ENCODE measurements at places on chromosomes 2 and 18.

DNA sequence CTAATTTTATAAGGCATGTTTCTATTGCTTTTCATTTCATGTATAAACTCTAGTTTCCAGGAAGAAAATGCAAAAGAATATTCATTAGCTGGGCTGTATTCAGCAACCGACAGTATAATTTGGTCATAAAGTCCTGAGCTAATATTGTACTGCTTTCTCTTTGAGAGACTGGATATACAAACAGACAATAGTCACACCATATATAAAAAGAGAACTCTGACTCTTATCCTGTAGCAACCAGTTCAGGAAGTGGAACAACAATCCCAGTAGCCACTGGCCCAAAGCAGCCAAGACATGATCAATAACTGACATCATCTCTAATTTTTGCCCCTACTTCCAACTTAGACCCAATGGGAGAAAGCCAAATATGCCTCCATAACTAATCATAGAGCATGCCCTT lies 160.8 kb downstream of the FSIP2 start:
- no peak for DNase-seq

- no peak for DNase-seq
Observed at GRCh38 chr2:2825516-2826208, 494.6 kb upstream of the MYT1L start.

DNA sequence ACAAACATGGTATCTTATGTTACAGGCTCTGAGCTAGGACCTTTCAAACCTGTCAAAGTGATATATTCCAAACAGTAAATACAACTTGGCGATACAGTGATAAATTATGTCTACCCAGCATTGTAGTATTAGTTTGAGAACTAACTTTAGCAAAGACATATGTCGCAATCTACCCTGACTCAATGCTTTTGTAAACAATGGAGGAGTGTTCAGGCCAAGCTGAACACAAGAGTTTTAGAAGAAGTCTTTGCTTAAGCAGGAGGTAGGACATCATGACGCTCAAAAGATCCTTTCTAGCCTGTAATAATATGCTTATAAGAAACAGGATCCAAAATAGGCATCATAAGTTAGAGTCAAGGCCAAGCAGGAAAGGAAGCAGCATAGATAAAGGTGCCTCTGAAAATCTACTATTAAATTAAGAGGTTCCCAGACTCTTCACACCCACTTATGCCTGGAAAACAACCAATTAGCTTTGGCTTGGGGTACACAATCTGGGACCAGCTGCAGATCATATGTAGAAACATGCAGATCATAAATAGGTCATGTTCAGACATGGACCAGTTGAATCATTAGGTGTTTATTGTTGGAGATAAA lies 132.5 kb downstream of the CSRNP3 start:
- peak; percentile 78 for DNase-seq

- DNase-seq = no peak
Observed at GRCh38 chr18:484749-485464, 15.6 kb downstream of the COLEC12 start.

DNA sequence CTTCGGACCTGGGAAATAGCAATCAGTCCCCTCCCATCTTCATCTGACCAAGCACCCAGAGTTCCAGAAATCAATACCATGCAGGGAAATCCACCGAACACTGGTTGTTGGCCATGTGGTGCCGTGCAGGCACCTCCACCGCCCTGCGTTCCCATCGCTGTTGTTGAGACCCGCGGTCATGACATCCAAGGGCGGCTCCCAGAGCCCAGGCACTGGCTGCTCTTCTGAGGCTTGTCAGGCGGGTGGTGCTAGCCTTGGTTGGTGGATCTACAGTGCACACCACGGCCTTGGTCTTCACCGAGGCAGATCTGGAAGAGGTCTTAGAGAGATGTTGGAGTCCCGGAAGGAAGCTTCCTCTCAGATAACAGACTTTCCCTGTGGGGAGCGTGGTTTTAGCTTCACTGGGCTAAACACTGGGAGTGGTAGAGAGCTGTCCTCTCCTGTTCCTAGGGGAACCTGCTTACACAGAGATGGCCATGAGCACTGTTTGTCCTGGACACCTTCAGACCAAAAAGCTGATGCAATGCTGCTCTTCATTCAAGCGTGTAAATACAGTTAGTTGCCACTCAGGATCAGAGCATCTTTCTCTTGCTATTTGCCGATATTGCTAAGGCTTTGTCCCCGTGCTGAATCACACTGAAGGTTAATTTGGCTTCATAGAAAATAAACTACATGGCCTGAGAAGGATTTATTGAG lies 58.3 kb downstream of the SMIM21 start:
- no peak for DNase-seq

GRCh38 chr2:178871536-178871935 lies 64.3 kb upstream of the TTN start:
- DNase-seq = no peak

GRCh38 chr2:220163486-220163885 lies 536.1 kb downstream of the SLC4A3 start:
- no peak for DNase-seq

- no peak for DNase-seq
Observed at GRCh38 chr2:15940661-15941480, 521 bp downstream of the MYCN start.

- DNase-seq = no peak
Observed at GRCh38 chr18:64270121-64270520, 121.2 kb upstream of the LINC00305 start.

- no peak for DNase-seq
Observed at GRCh38 chr2:161709428-161709827, 85.2 kb downstream of the SLC4A10 start.

DNA sequence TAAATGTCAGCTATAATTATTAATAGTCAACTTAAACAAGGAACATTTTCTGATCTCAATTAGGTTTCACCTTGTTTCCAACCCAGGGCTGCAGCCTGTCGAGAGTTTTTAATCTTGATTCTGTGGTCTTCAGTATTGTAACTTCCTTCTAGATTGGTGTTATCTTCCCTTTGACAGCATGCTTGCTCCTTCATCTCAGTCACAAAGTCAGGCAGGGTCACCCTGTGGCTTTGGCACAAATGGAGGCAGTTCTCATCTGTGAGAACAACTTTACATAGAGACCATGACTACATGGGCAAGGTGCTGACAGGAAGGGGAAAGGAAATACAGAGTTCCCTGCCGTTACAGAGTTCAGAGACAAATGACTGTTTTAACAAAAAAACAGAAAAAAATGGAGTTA lies 50.5 kb downstream of the HNRNPLL start:
- DNase-seq = no peak

GRCh38 chr2:180001726-180002125 lies 5.4 kb downstream of the CWC22 start:
- DNase-seq = no peak

DNA sequence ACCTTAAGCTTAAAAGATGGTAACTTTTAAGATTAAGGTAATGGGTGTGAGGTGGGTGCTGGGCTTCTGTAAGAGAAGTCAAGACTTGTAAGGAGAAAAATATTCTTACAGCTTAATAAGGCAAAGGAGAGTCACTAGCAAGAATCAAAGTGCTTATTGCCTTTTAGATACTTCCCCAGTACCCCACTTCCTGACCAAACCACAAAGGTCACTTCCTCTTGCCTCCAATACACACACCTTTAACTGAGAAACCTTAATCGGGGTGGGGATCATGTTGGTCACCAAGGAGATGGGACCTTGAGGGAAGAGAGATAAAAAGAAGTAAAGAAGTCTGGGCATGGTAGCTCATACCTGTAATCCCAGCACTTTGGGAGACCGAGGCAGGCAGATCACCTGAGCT lies 10.6 kb upstream of the ATG16L1 start:
- DNase-seq = no peak

DNA sequence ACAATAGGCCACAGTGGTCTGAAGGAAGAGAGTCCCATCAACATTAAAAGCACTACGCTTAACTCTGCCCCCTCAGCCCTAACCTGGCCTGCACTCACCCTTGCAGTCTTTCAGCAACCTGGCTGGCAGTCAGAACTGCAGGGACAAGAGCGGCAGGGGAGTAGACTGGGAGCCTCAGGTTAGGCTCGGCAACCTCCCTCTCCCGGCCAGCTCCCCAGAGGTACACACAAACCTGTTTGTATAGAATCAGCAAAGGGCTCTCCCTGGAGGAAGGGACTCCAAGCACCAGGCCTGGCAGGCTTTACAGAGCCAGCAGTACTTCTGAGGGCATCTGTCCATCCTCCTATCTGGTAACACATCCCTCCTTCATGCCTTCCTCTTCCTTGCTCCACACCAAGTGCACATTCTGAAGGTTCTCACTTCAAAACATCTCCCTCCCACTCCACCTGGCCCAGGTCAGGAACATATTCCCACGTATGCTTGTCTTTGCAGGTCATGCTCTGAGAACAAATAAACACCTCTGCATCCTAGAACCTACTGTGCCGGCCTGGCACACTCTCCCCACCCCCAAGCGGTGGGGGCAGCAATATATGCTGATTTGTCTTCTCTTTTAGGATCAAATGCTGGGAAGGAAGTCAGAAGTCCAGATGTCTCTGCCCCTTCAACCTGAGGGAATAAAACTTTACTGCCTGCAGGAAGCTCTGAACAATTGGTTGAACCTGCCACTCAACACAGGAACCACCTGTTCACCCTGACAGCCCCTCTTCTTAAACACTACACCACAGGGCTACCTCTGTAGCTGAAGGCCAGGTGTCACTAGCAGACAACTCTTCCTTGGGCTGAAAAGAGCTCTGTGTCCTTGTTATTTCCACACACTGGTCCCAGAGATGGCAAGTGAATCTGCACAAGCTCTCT lies 12.6 kb upstream of the SFXN5 start:
- DNase-seq = no peak

- no peak for DNase-seq
Observed at GRCh38 chr2:164688896-164689419, 67.7 kb upstream of the GRB14 start.

GRCh38 chr2:209582281-209582680 lies 158.4 kb downstream of the MAP2 start:
- no peak for DNase-seq

DNA sequence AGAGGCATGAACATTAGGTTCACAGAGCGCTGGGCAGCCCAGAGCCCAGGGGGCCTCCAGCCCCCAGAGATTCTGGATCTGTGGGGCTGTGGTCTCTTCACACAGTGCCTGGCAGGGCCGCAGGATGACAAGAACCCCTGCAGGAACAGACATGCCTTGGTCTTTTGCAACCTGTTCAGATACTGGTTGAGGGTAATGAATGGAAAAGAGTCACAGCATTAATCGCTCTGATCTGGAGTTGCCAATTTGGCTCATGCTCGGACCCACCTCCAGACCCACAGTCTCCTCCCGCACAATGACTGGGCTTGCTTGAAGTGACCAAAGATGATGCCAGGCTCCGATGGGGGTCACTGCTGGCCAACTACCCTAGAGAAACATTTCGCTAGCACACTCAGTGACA lies 229.4 kb upstream of the SMAD2 start:
- no peak for DNase-seq

GRCh38 chr2:10305715-10306114 lies 3.0 kb downstream of the HPCAL1 start:
- DNase-seq = no peak

- DNase-seq = no peak
Observed at GRCh38 chr2:68452158-68452900, 14.8 kb downstream of the FBXO48 start.

- DNase-seq = no peak
Observed at GRCh38 chr18:55390898-55391297, 197.1 kb downstream of the TCF4 start.

- no peak for DNase-seq
Observed at GRCh38 chr2:193816008-193816407, 1621.3 kb upstream of the TMEFF2 start.

- no peak for DNase-seq
Observed at GRCh38 chr2:166278856-166279255, 96.9 kb downstream of the SCN9A start.

DNA sequence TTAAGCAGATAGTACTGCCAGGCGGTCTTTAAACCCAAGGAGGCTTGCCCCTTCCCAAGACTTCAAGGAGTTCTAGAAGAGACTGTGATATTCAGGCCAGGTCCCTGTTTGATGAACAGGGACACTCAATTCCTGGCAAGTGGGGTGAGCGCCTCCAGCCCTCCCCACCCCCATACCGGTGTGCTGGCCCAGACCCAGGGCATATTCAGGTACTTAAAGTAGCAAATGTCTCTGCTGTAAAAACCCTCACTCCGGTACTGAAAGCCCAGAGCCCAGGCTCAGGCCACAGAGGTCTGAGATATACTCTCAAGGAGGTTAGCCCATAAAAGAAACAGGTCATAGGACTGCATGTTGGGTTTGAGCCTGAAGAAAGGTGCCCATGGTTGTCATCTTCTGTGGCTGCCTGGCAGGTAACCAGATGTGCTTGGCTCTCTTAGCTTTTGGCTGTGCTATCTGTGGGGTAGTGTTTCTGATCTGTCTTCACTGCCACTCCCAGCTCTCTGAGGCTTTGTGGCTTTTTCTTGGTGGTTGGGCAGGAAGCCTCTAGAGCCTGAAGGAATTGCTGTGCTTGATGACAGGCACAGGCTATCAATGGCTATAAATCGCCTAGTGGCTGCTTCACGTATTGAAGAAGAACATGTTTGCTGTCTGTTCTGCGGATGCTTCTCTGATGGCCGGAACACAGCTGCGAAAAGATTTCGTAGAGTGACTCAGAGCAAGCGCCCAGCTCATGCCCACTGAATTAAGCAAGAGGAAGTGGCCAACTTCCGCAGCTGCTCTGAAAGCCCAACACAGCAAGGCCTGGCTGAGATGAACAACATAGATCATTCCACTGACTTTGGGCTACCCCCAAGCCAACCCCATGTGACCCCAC lies 63.3 kb upstream of the ALPP start:
- DNase-seq = peak; percentile 81

DNA sequence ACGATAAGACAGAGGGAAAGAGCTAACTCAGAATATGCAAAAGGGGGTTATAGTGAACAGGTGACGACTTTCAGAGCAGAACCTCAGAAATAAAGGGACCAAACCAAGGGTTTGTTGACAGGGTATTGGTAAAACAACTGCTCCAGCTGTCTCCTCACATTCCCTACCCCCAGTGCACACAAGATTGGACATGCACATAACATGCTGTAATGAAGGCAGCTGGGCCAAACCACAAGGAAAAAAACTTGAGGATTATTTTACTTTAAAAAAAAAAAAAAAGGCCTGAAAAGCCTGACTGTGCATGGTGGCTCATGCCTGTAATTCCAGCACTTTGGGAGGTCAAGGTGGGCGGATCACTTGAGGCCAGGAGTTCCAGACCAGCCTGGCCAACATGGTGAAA lies 3.5 kb downstream of the RBM43 start:
- DNase-seq = peak; percentile 86

- no peak for DNase-seq
Observed at GRCh38 chr18:54086046-54086802, 138.2 kb downstream of the MBD2 start.

GRCh38 chr2:129061069-129061768 lies 742.6 kb upstream of the HS6ST1 start:
- no peak for DNase-seq

- no peak for DNase-seq
Observed at GRCh38 chr2:112597537-112598322, 13.3 kb downstream of the CHCHD5 start.
